Stimulated activated CD4-positive, alpha-beta T cell treated with anti-CD3 and anti-CD28 coated beads, Interleukin-1b, Interleukin-23, amount 100 ng/mL, for 1 hour (primary cell): ENCODE measurements at places on chromosomes 6 and 20.
A peak's percentile ranks its signal among the peaks of the same experiment; 100 is the strongest.

- DNase-seq = no peak
These were observed 53.2 kb upstream of the IFNGR1 start for GRCh38 chr6:137272403-137272802.

DNA sequence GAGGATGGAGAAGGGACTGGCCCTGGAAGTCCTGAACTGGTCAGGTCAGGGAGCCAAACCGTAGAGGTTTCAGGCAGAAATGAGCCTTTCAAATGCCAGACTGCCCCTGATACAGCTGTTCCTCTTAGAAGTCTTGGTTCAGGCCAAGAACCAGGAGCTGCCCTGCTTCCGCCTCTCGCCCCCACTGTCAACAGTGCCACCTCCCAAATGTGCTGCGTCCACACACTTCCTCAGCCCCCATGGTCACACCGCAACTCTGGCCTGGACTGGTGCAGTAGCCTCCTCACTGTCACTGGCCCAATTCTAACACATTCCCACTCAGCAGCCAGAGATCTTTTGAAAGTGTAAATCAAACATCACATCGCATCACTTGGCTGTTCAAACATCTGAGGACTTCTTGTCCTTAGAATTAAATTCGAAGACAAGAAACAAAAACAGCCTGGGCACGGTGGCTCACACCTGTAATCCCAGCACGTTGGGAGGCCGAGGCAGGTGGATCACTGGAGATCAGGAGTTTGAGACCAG, 69.7 kb downstream of the STK35 start:
- DNase-seq = no peak

DNA sequence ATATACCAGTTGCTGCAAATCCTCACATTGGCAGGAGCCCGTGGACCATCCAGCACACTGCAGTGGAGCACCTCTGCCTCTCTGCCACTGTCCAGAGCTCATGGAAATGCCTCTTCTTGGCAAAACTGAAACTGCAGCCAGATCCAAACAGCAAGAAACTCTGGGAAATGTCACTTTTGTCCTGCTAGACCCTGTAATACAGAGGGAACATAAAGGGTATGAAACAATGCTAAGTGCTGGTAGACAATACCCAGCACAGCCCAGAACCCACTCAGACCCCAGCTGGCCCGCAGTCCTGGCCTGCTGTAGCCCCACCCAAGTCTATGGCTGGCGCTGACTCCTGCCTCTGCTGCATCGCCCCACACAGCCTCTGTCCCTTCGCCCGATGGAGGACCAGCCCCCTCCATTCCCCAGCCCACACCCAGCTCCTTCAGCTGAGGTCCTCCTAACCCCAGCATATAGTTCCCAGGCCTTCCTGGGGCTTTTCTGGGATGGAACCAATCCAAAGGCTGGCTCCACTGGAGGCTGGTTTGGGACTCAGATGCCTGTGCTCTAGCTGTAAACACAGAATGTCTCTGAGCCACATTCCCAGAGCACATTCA, 242.5 kb downstream of the LRFN2 start:
- no peak for DNase-seq

DNA sequence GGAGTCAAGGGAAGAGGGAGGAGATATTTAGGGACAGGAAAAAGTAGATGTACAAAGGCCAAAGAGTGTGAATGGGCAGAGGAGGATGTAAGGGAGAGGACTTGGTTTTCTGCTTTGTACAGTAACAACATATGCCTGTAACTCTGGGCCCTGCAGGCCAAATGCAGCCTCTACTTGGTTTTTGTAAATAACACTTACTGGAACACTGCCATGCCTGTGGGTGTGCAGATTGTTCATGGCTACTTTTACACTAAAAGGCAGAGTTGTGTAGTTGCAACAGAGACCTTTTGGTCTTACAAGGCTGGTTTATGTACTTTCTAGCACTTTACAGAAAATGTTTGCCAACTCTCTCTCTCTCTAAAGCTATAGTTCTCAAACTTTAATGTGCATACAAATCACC, 157.1 kb downstream of the PHACTR1 start:
- no peak for DNase-seq

GRCh38 chr6:134295953-134296553, 21.9 kb downstream of the SGK1 start:
- no peak for DNase-seq

- DNase-seq = no peak
These were observed 214.3 kb upstream of the MARCKS start for GRCh38 chr6:113642714-113643406.

GRCh38 chr6:41558033-41558807, 12.0 kb downstream of the FOXP4 start:
- DNase-seq = no peak

DNA sequence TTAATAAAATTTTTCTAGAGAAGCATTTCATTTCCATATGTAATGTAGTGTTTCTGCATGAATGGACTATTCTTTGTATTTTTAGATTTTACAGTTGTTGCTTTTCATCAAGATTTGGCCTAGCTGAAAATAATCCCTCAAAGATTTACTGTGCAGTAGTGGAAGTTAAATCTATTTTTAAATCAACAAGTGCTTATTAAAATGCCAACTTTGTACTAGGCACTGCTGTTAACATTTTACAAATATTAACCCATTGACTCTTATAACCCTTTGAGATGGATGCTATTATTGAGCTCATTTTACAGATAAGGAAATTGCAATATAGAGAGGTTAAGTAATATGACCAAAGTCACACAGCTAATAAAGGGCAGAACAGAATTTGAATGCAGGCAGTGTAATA, 274.5 kb downstream of the NKAIN2 start:
- DNase-seq = no peak

GRCh38 chr20:42319252-42320013, 701.3 kb upstream of the CHD6 start:
- DNase-seq = no peak

DNA sequence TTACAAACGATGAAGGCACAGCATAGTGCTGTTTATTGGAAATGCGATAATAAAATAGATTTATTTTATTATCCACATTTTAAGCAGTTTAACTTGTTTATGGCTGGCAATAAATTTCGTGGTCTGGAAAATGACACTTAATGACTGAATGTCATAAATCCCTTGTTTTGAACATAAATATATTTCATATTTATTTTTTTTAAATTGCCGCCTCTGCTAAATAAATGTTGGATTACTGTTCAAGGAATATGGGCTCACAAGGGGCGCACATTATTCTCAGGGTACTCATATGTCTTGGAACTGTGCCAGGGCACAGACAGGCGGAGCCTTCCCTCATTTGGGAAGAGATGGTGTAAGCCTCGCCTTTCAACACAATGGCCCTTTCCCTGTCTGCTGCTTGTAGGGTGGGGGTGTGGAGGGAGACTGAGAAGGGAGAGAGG, 134.3 kb downstream of the PXDC1 start:
- no peak for DNase-seq

- DNase-seq = no peak
These were observed 928.9 kb downstream of the EYS start for GRCh38 chr6:64777941-64778785.

- peak; percentile 5 for DNase-seq
These were observed 644 bp downstream of the RBL1 start for GRCh38 chr20:37095108-37095598.

- no peak for DNase-seq
These were observed 11.0 kb downstream of the HRH3 start for GRCh38 chr20:62208795-62209755.

DNA sequence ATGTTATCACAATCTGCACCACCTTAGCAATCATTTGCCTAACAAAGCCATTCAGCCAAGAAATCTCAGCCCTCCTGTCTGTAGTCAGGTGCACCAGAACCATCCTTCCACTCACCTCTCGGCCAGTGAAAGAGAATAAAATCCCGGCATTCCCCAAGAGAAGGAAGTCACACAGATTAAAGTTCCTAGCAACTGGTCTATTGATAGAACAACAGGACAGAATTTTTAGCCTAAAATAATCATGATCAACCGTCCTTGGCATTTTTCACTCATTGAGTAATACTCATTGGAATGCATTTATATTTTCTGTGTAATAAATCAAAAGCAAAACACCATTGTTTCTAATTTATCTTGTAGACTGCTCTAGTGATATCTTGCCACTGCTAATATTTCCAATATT, 85.7 kb upstream of the CDH4 start:
- no peak for DNase-seq

- DNase-seq = no peak
These were observed 258.8 kb downstream of the CDC5L start for GRCh38 chr6:44646355-44646754.

DNA sequence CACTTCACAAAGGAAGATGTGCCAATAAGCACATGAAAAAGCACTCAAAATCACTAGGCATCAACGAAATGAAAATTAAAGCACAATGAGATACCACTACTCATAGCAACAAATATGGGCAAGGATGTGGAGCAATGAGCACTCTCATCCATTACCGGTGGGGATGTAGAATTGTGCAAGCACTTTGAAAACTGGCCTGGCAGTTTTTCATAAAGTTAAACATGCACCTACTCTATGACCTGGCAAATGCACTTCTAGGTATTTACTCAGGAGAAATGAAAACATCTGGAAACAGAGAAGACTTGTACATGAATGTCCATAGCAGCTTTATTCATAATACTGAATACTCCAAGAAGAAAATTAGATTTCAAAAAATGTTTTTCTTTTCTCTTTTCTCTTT, 34.1 kb upstream of the TMEM14A start:
- DNase-seq = no peak

- no peak for DNase-seq
These were observed 301.9 kb downstream of the TFAP2A start for GRCh38 chr6:10112871-10113549.

- DNase-seq = no peak
These were observed 4.0 kb upstream of the VSX1 start for GRCh38 chr20:25085756-25086495.

DNA sequence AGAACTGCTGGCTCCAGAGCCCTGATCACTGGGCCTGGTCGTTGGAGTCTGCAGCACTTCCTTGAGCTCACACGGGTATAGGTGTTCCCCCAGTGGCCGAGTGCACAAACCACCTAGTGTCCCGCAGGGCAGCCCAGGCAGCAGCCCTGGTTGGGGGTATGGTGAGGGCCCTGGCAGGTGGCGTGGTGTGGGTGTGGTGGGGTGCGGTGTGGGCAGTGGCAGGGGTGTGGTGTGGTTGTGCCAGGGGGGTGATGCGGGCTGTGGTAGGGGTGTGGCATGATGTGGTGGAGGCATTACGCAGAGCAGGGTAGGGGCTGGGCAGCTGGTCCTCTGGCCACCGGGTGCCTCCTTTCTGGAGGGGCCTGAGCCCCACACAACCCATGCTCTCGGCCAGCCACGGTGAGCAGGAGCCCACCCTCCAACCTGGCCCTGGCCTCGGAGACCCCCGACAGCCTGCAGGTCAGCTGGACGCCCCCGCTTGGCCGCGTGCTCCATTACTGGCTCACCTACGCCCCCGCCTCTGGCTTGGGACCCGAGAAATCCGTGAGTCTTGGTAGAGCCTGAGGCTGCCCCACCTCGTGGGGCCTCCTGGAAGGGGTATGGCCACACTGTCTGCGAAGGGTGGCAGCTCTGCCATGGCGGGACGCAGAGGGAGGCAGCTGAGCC, 20.5 kb downstream of the COL20A1 start:
- DNase-seq = no peak

DNA sequence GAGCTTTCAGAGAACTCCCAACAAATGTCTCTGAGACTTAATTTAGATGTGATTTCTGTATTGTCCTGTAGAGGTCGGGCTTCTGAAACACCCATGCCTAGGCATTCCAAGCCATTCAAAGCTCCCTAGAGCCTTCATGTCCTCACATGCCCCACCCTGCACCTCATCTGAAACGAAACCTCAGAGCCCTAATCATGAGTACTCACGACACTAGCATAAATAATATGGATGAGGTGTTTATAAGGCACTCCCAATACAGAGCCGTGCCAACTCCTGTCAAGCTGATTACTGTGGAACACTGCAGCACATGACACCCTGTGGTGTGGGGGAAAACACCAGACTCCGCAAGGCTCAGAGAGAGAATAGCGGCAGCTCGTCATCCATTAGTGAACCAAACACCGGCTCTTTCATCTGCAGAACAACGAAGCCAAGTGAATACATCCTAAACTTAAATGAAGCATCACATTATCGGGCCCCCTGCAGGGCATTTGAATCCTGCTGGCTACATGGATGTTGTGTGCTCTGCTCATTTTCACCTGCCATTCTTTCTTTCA, 83.8 kb downstream of the FNDC1 start:
- no peak for DNase-seq

DNA sequence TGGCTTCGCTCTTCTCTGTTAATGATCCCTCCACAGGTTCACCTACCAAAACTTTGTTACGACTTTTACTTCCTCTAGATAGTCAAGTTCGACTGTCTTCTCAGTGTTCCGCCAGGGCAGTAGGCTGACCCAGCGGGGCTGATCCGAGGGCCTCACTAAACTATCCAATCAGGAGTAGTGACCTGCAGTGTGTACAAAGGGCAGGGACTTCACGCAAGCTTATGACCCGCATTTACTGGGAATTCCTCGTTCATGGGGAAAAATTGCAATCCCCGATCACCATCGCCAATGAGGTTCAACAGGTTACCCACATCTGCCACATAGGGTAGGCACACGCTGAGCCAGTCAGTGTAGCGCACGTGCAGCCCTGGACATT, 771.4 kb upstream of the DEFB115 start:
- DNase-seq = no peak

DNA sequence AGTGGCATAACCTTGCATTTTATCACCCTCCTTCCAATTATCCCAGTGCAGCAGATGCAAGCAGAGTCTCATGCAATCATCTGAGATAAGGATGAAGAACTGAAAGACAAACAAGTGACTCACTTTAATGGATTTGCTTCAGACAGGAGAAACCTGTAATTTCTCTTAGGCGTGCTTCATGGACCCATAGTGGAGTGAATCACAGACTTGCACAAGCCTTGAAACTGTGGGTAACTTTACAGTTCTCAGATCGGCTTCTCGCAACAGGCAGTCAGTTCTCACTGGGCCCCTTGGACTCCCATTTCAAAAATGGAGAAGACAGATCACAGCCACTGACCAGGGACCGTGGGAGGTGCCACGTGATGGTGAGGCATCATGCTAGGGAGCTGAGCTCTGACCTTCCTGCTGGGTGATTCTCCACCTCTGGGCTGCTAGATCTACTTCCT, at the start of gene ADGRF4:
Gene ADGRF4 (plus strand): TSS at position 239 of the 446 bp plus-strand sequence. CDS start 8,666 bp downstream, outside the sequence.
- DNase-seq = no peak

DNA sequence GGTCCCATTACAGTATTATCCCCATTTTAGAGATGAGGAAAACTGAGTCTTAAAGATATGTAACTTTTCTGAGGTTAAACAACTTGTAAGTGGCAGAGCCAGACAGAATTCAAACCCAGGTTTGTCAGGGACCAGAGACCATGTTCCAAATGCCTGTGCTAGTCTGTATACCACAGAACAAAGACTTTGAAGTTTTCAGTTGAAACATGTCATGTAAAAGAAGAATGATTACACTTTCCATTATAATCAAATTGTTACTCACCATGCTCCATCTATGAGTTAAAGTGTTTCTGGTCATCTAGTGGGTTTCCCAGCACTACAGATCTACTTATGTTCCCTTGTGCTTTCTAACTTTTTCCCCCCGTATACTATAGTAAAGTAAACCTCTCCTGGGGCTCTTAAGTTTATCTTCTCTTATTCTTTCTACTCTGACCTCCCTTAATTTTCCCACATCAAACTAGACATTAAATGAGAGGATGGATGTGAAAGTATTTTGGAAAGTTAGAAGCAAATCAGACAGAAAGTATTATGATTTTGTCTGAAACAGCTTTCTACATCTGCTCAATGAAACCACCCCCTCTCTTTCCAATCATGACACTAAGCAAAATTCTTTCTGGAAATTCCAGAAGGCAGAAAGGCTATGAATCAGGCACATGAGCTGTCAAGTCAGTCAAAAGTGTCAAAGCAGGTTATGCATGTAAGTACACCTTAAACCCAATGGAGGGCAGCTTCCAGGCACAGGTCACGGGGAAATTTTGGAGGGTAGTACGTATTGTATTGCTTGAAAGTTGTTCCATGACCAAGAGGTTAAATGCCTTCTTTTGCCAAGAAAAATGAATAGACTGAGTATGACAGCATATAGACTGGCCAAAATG, 132.7 kb upstream of the MAP3K7 start:
- DNase-seq = no peak
